RWPE2 (cell line): ENCODE measurements at places on chromosomes 5 and 9.

- DNase-seq, result peak; percentile 81
These were observed 56.1 kb upstream of the PHYKPL start for GRCh38 chr5:178288401-178289368.

GRCh38 chr5:52774005-52774410 is 13.7 kb upstream of the ITGA1 start:
- DNase-seq, result no peak

DNA sequence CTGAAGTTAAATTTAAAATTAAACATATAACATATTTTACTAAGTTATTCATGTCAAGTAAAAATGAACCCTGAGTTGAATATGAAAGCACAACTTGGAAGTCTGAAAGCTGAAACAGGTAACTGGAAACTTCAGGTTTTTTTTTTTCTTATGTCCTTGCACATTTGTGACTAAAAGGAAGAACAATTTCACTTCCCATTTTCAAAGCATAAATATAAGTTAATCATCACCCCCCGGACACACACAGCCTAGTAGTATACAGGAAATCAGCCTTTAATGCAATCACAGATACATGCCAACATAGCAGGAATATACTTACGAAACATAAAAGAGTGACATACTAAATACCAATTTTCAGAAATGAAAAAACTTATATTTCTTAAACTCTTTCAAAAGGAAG is 225.9 kb downstream of the RFX3 start:
- no peak for DNase-seq

- DNase-seq, result no peak
These were observed 44.7 kb downstream of the LRRC70 start for GRCh38 chr5:62623271-62623670.

DNA sequence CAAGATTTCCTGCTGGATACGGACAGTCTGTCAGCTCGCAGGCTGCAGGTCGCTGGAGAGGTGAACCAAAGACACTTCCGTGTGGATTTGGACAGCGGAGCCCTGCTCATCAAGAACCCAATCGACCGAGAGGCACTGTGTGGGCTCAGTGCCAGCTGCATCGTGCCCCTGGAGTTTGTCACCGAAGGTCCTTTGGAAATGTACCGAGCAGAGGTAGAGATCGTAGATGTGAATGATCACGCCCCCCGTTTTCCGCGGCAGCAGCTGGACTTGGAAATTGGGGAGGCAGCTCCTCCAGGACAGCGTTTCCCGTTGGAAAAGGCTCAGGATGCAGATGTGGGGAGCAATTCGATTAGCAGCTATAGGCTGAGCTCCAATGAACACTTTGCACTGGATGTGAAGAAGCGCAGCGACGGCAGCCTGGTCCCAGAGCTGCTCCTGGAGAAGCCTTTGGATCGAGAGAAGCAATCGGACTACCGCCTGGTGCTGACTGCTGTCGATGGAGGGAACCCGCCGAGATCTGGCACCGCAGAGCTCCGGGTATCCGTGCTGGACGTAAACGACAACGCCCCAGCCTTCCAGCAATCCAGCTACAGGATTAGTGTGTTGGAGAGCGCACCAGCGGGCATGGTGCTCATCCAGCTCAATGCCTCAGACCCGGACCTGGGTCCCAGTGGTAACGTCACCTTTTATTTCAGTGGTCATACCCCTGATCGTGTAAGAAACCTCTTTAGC is 658 bp downstream of the PCDHGC4 start:
- no peak for DNase-seq

- DNase-seq, result peak; percentile 13
These were observed 198.6 kb downstream of the PAX5 start for GRCh38 chr9:36835271-36835996.

DNA sequence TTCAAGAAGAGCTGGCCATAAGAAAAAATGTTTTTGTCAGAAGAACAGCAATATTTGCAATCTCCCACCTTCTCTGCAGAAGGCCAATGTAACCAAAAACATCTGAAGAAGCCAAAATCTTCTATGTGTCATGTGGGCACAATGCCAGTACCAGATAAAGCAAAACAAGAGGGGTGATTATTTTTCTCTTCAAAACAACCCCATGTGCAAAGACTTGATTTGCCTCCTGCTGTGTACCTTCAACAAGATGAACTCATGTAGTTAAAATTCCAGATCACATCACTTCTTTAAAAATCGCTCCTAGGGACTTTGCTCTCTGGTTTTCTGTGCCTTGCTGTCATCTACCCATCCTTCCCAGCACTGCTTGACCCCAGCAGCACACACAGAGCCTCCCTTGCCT is 134.0 kb upstream of the MAP3K1 start:
- no peak for DNase-seq

DNA sequence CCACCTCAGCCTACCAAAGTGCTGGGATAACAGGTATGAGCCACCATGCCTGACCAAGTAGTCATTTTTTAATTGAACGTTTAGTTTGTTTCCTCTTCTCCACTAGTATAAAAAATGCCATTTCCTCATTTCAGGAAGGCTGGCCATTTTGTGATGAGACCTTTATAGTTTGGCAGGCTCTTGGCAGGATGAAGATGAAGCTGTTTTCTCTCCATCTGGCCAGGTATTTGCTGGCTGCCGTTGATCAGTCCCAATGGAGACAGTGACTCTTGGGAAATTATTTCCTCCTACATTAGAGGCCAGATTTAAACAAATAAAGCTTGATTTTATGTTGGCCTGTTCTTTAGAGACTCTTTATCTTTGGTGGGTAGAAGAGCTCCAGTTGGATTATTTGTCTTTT is 199.0 kb downstream of the ARHGAP26 start:
- no peak for DNase-seq

DNA sequence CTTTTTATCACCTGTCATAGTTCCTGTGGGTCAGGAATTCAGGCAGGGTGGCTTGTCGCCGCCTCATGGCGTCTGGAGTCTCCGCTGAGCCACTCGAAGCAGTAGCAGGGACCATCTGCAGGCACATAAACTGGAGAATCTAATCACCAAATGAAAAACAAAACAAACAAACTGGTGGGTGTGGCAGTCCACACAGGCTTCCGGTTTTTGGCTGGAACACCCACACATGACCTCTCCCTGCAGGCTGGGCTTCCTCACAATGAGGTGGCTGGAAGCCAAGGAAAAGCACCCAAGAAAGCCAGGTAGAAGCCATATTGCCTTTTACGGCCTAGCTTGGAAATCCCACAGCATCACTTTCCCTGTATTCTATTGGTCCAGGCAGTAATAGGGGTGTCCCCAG is 197.0 kb downstream of the SYK start:
- no peak for DNase-seq

DNA sequence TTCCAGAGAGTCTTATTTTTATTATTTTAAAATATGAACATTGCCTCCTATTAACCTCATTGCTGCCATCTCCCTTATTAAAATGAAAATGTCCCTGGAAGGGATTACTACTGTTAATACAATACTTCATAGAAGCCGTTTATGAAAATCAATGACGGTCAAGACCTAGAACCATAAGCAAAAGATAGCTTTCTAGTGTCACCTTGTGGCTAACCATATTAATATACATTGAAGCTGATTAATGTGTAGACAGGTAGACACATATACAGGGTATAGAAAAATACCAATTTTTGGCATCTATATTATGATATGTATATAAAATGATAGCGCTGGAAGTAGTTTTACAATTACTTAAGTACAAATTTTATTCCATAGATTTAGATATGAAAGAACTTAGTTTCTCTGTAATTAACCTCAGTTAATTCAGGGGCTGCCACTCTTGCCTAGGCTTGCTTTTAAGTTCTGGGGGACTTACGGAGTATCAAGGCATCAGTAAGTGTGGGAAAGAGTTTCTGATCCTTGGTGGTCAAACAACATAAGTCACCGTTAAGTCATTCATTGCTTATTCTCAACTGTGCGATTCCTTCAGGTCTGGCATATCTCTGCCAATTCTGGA is 2.5 kb upstream of the YTHDC2 start:
- DNase-seq, result no peak
